ENCODE measurements at places on chromosomes 1 and 21. TPM values are rescaled to one million over a fixed set of nuclear protein-coding genes. Genes with fewer than 3 reads are reported as not detected.
A peak's percentile ranks its signal among the peaks of the same experiment; 100 is the strongest.

- no peaks in the 10 kb centered on the region for H3K4me1 ChIP-seq
- no peak overlapping the region for H3K4me3 ChIP-seq
Observed at GRCh38 chr1:201274616-201275252, 8.6 kb upstream of the PKP1 start.

GRCh38 chr1:239922778-239923522 is 168.7 kb upstream of the FMN2 start:
- no peak overlapping the region for H3K27ac ChIP-seq
- no peak for DNase-seq
- H3K27me3 ChIP-seq = no peaks in the 10 kb centered on the region
- H3K4me3 ChIP-seq = no peak overlapping the region
- H3K36me3 ChIP-seq = no peaks in the 10 kb centered on the region

The TACSTD2 gene
- 0.36 TPM for total RNA-seq

The AKR7A3 gene
- total RNA-seq = 1.4 TPM

- no peak overlapping the region for H3K27ac ChIP-seq
- no peak for DNase-seq
- H3K4me3 ChIP-seq = no peak overlapping the region
- H3K36me3 ChIP-seq = no peaks in the 10 kb centered on the region
- H3K27me3 ChIP-seq = peaks cover 4% of the 10 kb centered on the region
- H3K4me1 ChIP-seq = no peaks in the 10 kb centered on the region
Observed at GRCh38 chr1:107486349-107486748, 345.5 kb downstream of the NTNG1 start.

DNA sequence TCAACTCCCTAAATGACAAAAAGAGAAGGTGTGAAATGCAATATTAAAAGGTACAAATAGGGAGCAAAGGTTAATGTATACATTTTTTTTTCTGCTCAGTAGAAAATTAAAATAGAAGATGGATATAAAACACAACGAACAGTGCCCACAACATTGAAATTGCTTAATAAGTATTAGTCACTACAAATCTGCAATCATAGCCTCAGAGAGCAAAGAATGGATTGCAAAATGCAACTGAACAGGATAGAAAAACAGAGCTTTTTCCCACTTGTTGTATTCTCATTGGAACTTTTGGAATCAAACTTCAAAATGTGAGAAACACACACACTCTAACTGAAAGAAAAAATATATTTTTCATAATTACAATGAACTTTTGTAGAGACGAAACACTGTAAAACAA is 552.2 kb upstream of the NCAM2 start:
- no peak overlapping the region for H3K4me3 ChIP-seq
- H3K27ac ChIP-seq = no peak overlapping the region
- H3K4me1 ChIP-seq = no peaks in the 10 kb centered on the region
- no peak for DNase-seq
- no peaks in the 10 kb centered on the region for H3K36me3 ChIP-seq
- H3K27me3 ChIP-seq = no peaks in the 10 kb centered on the region

DNA sequence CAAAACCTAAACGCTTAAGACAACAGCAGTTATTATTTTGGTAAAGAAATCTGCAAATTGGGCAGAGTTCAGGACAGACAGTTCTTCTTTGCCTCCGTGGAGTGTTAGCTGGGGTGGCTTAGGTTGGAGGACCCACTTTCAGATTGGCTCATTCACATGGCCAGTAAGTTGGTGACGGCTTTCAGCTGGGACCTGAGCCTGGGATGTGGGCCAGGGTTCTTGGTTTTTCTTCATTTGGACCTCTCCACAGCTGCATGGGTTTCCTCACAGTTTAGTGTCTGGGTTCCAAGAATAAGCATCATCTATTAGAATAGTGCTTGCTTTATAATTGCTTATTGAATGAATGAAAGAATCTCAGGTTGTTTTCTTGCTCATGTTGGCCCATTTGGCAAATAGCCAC is 72.2 kb downstream of the ATF6 start:
- no peak overlapping the region for H3K27ac ChIP-seq
- H3K27me3 ChIP-seq = no peaks in the 10 kb centered on the region
- H3K4me3 ChIP-seq = no peak overlapping the region
- no peak for DNase-seq
- peaks cover 29% of the 10 kb centered on the region for H3K36me3 ChIP-seq
- no peaks in the 10 kb centered on the region for H3K4me1 ChIP-seq

DNA sequence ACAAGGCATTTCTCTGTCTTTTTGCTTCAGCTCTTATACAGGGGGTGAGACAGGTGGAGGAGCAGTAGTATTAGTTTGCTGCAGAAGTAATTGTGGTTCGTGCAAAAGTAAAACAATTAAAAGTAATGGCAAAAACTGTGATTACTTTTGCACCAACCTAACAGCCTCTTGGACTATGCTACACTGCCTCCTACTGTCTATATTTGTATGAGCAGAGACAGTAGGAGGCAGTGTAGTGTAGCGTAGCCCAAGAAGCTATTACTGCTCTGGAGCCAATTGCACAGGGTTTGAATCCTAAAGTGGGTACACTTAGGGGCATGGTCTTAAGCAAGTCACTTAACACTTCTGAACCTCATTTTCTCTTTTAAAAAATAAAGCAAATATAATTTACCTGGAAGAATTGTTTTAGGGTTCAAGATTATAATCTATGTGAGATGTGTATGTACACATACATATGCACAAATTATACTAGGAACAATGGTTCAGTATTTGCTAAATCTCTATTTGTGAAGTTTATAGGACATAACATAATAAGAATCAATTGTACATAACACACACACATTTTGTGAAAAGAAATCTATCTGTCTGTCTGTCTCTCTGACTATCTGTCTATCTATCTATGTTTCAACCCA is 103.8 kb downstream of the BRINP3 start:
- no peak overlapping the region for H3K27ac ChIP-seq
- H3K27me3 ChIP-seq = no peaks in the 10 kb centered on the region
- no peaks in the 10 kb centered on the region for H3K36me3 ChIP-seq

DNA sequence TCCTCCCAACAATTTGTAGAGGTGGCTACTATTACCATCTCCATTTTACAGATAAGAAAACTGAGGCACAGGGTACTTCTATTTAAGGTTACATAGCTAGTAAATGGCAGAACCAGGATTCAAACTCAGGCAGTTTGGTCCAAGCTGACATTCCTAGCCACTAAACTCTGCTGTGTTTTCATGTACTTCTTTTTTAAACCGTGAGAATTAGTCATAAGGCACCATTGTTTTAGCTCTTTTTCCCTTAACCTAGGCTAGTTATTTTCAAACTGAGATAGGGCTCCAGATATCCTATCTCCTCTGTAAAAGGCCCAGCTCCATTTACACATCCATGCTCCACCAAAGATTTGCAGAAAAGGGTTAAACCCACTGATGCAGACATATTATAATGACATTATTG is 92.9 kb downstream of the PTPN14 start:
- H3K4me1 ChIP-seq = no peaks in the 10 kb centered on the region
- H3K27ac ChIP-seq = no peak overlapping the region
- no peaks in the 10 kb centered on the region for H3K36me3 ChIP-seq

GRCh38 chr1:214568328-214568727 is 16.9 kb upstream of the PTPN14 start:
- H3K27me3 ChIP-seq = no peaks in the 10 kb centered on the region
- H3K36me3 ChIP-seq = no peaks in the 10 kb centered on the region
- no peak overlapping the region for H3K4me3 ChIP-seq
- DNase-seq = no peak
- H3K4me1 ChIP-seq = no peaks in the 10 kb centered on the region
- no peak overlapping the region for H3K27ac ChIP-seq

- H3K4me1 ChIP-seq = peaks cover 9% of the 10 kb centered on the region
- H3K4me3 ChIP-seq = no peak overlapping the region
- DNase-seq = no peak
- H3K36me3 ChIP-seq = no peaks in the 10 kb centered on the region
- H3K27ac ChIP-seq = no peak overlapping the region
Observed at GRCh38 chr1:234934611-234935033, 194.0 kb downstream of the TOMM20 start.

DNA sequence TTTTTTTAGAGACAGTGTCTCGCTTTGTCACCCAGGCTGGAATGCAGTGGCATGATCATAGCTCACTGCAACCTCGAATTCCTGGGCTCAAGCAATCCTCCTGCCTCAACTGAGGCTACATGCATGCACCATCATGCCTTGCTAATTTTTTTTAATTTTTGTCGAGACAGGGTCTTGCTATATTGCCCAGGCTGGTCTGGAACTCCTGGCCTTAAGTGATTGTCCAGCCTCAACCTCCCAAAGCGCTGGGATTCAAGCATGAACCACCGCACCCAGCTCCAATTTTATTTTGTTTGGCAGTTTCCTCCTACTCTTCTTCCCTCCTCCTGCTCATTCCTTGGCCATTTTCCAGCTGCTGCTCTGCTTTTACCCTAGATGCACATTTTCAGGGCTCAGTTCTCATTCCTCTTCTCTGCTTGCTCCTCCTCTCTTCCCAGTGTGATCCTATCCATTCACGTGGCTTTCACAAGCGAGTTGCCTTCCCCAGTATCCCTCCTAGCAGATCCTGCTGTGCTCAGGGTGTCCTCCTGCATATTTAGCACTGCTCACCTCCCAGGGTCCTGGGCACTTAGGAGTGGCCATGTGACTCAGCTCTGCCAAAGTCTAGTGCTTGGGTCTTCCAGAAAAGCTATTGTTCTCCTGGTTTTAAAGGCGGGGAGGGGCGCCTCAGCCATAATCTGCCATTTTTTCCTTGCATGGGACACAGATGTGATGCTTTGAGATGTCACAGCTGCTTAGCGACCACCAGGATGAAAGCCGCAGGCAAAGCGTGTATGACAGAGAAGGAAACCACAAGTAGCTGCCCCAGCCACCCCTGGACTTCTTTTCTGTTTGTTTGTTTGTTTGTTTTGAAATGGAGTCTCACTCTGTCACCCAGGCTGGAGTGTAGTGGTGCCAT is 33.7 kb downstream of the PSEN2 start:
- no peak overlapping the region for H3K4me3 ChIP-seq
- H3K36me3 ChIP-seq = no peaks in the 10 kb centered on the region
- H3K27ac ChIP-seq = no peak overlapping the region
- no peaks in the 10 kb centered on the region for H3K27me3 ChIP-seq

DNA sequence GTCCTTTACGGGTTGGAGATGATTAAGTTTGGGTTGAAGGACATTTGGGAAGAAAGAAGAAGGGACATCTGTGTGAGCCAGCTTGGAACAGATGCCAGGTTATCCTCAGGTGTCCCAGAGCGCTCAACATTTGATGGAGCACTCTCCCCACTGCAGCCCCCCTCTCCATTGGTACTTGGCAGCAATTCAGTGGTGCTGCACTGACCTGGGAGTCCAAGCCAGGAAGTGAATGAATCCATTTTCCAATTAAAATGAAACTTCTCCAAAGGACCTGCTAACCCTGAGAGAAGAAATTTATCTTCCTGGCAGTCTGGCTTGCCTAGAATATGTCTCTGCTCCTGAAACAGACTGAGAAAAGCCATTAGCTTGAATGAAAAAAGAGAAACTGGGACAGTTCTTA is 67.1 kb downstream of the FGGY start:
- no peaks in the 10 kb centered on the region for H3K36me3 ChIP-seq
- H3K27me3 ChIP-seq = no peaks in the 10 kb centered on the region
- no peaks in the 10 kb centered on the region for H3K4me1 ChIP-seq
- H3K27ac ChIP-seq = no peak overlapping the region
- DNase-seq = no peak

The ATF3 gene
- 10.4 TPM for total RNA-seq

DNA sequence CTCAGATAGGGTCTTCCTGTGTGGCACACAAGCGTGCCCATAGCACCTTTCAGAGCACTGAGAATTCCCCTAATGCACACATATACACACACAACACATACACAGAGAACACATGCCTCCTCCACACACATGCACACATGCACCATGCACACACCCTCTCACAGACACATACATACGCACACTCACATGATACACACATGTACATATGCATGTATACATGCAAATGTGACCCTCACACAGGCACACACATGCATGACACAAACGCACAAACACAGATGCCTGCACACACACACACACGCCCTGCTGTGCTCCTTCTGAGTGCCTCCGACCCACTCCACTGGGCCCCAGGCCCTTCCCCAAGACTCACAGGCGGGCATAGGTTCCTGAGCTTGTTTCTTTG is 251.0 kb downstream of the PTPRU start:
- no peak overlapping the region for H3K4me3 ChIP-seq
- H3K27me3 ChIP-seq = peaks cover 3% of the 10 kb centered on the region
- no peak overlapping the region for H3K27ac ChIP-seq
- no peaks in the 10 kb centered on the region for H3K36me3 ChIP-seq

DNA sequence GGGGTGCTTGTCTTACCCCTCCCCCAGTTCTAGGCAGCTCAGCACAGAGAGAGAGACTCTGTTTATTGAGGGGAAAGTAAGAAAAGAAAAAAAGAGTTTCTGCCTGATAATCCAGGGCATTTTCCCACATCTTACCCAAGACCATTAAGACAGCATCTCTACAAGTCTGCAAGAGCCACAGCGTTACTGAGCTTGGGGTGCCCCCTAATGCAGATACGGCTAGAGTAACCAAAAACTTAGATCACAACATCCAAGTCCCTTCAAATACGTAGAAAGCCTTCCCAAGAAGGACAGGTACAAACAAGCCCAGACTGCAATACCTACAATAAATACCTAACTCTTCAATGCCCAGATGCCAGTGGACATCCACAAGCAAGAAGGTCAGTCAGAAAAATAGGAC is 6.2 kb upstream of the TEX50 start:
- no peaks in the 10 kb centered on the region for H3K36me3 ChIP-seq
- no peaks in the 10 kb centered on the region for H3K27me3 ChIP-seq

- H3K36me3 ChIP-seq = no peaks in the 10 kb centered on the region
- H3K4me3 ChIP-seq = no peak overlapping the region
- no peaks in the 10 kb centered on the region for H3K4me1 ChIP-seq
- no peak for DNase-seq
- no peaks in the 10 kb centered on the region for H3K27me3 ChIP-seq
Observed at GRCh38 chr1:222018041-222018440, 276.2 kb upstream of the DUSP10 start.

The GFI1 gene
- total RNA-seq = 13.0 TPM

- no peaks in the 10 kb centered on the region for H3K36me3 ChIP-seq
- H3K4me3 ChIP-seq = no peak overlapping the region
- H3K27ac ChIP-seq = no peak overlapping the region
- no peak for DNase-seq
Observed at GRCh38 chr1:12527564-12527963, 90.4 kb downstream of the DHRS3 start.

The CRB1 gene
- 0.25 TPM for total RNA-seq

- DNase-seq = no peak
- no peak overlapping the region for H3K27ac ChIP-seq
- H3K4me1 ChIP-seq = no peaks in the 10 kb centered on the region
- no peaks in the 10 kb centered on the region for H3K36me3 ChIP-seq
- H3K4me3 ChIP-seq = no peak overlapping the region
Observed at GRCh38 chr1:221331273-221332183, 410.4 kb downstream of the DUSP10 start.

GRCh38 chr1:41661428-41662060 is 177.1 kb upstream of the EDN2 start:
- no peaks in the 10 kb centered on the region for H3K36me3 ChIP-seq
- peak overlapping the region; percentile 69 for H3K4me3 ChIP-seq
- no peak overlapping the region for H3K27ac ChIP-seq
- DNase-seq = peak; percentile 22

The ADGRL4 gene
- total RNA-seq = not detected

GRCh38 chr1:230717251-230717650 is 3.3 kb upstream of the AGT start:
- H3K4me3 ChIP-seq = no peak overlapping the region
- no peak overlapping the region for H3K27ac ChIP-seq
- H3K36me3 ChIP-seq = no peaks in the 10 kb centered on the region
- no peaks in the 10 kb centered on the region for H3K4me1 ChIP-seq
- DNase-seq = no peak
